HL-60 (cell line): ENCODE measurements at places on chromosomes 11 and 22.
A peak's percentile ranks its signal among the peaks of the same experiment; 100 is the strongest.

DNA sequence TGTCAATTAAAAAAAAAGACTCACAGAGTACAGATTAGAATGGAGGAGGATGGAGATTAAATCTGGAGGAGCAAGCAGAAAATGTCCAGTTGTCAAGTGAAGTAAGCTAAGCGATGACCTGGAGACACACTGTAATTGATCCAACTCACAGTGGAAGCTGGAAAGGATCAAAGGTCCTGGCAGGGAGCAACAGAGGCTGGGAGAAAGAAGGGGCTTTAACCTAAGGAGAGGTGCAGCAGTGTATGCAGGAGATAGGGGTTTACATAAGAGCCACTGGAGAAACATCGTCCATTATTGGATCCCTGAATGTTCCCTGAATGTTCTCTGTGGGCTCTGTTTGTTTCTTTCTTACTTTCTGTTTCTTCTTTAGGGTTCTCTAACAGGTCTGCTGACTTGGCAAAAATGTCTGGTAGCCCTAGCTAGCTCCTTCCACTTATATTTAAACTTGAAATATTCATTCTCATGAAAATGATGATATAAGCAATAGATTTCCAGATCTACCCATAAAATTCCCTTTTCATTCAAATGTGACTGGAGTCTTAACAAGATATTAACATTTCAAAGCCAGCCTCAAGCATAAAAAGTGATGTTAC is 30.1 kb upstream of the CAT start:
- no peak for DNase-seq

DNA sequence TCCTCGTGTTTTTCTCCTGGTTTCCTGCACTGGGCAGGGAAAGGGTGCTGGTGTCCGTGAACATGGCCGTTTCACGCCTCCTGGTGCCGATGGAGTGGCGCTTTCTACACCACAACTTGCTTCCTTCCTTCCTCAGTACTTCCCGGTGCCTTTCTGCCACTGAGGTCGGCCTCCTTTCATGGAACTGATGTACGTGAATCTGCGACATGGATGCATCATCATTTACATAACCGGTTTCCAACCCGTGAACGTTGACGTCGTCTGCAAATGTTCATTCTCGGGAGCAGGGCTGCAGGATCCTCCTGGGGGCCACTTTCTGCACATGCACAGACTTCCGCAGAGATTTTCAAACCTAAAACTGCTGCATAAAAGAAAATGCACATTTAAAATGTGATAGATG is 474.4 kb downstream of the BRD1 start:
- no peak for DNase-seq

DNA sequence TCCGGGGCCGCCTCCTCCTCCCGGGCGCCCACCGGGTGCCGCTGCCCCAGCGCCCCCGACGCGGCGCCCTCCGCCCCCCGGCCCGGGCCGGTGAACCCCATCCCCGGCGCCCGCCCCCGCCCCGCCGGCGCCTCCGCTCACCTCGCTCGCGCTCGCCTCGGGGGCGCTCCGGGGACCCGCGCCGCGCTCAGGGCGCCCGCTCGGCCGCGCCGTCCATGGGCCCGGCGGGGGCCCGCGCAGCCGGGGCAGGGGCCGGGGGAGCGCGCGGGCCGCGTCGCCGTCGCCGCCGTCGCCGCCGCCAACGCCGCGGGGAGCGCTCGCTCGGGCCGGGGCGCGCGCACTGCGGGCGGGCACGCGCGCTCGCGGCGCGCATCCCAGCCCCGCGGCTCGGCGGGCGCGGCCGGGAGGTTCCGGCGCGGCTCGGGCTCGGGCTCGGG is 293 bp downstream of the DUSP8 start:
- no peak for DNase-seq

- no peak for DNase-seq
Observed at GRCh38 chr11:45655012-45655283, 10.5 kb downstream of the CHST1 start.

- no peak for DNase-seq
Observed at GRCh38 chr22:20095521-20095920, 15.5 kb downstream of the DGCR8 start.

DNA sequence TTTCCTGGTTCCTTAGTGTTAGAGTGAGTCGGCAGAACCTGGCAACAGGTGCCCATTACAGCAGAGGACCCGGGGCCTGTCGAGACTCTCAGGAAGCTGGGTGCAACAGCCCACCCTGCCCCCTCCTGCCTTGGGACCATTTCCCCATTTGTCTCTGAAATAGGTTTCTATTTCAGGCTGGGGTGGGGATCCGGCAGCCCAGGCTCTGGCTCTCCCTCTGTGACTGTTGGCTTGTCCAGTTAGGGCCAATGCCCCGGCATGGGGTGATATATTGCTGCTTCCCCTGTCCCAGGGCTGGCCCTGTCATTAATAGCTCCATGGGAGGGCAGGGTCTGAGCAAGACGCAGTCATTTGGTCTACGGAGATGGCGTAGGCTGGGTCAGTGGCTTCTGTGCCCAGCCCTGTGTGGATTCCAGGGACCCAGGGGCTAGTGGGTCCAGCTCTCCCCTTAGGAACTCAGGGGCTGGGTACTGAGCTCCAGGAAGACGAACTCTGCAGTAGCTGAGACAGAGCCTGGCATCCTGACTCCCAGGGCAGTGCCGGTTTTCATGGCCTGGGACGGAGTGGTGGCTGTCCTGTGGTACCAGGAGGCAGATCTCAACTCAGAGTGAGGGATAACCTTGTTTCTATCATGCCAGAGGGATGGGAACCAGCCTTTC is 2.7 kb downstream of the P2RY6 start:
- DNase-seq: no peak

DNA sequence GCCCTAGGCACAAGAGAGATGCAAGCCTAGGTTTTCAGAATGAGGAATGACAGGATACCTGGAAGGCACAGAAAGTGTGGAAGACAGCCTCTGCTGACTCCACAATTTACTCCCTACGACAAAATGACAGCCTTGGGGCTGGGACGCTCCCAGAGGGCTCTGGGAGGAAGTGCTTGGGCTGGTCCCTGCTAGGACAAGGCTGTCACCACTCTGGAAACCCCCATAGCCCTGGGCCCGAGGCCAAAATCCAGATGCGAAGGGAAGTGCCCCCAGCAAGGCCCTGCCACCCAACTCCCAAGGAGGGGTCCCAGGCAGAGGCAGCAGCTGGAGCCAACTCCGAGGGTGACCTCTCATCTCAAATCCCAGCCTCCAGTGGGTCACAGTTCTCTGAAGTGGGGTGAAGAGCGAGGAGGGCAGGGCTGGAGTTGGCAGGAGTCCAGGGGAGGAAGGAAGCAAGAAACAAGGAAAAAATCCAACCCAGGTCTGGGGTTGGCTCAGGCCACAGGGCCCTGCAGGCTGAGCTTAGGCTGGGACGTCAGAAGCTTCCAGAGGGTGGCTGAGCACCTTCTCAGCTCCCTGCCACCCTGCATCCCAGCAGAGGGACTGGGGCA is 6.3 kb upstream of the CDC42EP2 start:
- DNase-seq: no peak

- peak; percentile 17 for DNase-seq
Observed at GRCh38 chr22:22748297-22748743, 103.9 kb downstream of the GGTLC2 start.

DNA sequence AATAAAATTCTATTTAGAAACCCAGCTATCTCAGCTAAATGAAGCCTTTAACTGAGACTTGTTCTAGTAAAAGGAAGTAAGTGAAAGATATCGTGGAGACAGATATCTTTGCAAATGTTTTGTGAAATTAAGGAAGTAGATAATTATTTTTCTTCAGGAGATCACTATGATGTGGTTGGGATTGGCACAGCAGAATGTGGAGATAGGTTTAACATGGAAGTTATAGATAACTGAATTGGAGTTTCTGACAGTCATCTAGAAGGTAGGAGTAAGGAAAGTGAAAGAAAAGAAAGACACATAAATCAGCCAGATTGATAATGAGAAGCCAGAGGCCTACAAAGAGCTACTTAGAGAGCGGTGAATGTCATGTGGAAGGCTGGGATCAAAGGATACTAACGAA is 4.7 kb upstream of the CASP5 start:
- DNase-seq: no peak

GRCh38 chr11:130710021-130710420 is 206.3 kb downstream of the SNX19 start:
- no peak for DNase-seq

GRCh38 chr22:49305966-49306631 is 521.6 kb downstream of the BRD1 start:
- no peak for DNase-seq

DNA sequence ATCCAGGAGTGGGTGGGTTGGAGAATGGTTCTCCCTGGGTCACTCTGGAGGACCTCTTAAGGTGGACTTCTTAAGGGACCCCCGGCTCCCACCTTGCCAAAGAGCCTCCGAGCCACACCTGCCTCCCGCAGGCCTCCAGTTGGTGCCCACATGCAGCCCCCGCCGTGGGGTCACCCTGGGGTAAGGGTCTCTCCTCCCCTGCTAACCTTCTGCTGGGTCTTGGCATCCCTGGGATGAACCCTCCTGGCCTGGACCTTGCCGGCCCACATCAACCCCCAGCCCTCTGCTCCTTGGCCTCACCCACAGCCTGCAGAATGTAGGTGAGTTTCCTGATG is 12.5 kb upstream of the MUC6 start:
- DNase-seq: no peak

DNA sequence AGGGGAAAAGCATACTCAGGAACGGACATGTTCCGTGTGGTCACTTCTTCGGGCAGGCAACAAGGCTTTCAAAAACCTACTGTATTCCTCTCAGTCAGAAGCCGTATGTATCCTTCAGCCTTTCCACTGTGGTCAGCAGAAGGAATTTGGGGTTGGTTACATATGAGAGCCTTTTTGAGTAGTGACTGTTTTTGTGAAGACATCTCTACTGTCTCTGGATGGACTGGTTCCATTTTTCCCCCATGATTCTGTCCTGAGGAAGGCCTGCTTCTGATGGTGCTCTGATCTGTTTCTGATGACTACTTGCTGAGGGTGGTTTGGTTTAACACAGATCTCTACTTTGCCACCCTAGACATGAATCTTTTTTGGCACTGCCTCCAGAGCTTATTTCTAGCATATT is 63.7 kb upstream of the HORMAD2 start:
- DNase-seq: no peak

- no peak for DNase-seq
Observed at GRCh38 chr22:27489178-27489675, 312.3 kb downstream of the MN1 start.

DNA sequence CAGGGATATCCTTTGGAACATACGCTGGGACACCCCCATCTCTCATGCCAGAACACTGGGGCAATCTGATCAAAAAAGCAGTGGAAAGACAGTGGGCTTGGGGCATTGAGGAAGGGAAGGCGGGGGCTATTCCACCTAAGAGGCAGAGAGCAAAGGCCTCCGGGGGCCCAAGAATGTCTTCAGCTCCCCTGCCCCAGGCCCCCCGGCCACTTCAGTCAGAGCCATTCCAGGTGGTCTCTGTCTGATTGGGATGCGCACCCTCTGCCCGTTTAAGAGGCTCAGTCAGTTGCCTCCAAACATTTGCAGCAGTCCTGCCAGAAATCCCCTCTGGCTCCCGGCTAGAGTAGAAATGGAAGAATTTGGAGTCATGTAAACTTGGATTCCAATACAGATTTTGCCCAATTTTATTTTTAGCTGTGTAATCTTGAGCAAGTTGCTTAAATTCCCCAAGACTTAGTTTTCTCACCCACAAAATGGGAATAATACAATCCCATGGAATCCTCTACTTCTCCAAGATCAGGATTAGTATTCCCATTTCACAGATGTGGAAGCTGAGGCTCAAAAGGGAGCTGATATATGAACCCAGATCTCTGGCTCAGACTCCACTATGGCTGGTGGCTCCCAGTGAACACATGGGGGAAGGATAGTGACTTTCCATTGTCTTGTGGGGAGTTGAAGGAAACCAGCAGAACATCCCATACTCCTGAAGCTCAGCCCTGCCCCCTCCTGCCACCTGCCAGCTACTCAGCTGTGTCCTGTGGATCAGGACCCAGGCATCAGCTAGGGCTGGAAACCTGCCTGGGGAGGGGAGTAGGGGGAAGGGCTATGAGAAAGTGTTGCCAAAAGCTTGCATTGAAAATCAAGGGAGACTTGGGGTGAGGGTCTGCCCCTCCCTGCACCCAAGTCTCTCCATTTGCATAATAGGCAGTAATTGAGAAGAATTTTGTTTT is 6.1 kb upstream of the WNT11 start:
- DNase-seq: no peak

DNA sequence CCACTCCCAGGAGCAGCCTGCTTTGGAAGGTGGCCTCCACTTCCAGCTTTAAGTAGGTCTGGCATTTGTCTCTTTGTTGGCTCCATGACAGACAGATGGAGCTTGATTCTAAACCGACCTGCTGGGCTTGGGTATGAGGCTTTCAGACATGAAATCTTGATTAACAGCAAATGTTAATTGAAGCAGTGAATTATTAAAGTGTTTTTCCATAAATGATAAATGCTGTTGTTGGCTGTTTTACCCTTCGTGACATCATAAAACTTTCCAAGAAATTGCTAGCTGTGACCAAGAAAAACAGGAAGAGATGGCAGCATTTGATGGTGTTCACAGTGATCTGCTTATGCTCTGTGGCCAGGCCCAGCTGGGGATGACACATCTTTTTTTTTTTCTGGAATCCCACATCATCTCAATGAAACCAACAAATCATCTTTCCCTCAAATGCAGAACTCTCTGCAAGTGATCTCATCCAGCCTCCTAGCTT is 66.1 kb downstream of the RBMXL2 start:
- no peak for DNase-seq

DNA sequence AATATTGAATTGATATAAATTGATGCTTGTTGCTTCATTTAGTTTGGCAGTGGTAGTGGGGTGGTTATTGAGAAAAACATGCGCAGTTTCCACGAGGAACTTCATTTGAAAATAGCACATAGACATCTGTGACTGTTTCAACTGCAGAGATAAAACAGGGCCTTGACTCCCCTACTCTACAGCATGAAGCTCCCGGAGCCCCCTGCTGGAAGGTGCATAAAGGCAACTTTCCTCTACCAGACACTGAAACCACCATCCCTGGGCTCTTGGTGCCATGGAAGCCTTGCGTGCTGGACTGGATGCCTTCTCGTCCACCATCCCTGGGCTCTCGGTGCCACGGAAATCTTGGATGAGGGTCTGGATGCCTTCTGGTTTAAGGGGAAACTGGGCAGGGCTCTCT is 195.9 kb downstream of the CSNK2A3 start:
- no peak for DNase-seq

- DNase-seq: peak; percentile 96
Observed at GRCh38 chr11:64331569-64332371, 8.2 kb upstream of the CCDC88B start.

DNA sequence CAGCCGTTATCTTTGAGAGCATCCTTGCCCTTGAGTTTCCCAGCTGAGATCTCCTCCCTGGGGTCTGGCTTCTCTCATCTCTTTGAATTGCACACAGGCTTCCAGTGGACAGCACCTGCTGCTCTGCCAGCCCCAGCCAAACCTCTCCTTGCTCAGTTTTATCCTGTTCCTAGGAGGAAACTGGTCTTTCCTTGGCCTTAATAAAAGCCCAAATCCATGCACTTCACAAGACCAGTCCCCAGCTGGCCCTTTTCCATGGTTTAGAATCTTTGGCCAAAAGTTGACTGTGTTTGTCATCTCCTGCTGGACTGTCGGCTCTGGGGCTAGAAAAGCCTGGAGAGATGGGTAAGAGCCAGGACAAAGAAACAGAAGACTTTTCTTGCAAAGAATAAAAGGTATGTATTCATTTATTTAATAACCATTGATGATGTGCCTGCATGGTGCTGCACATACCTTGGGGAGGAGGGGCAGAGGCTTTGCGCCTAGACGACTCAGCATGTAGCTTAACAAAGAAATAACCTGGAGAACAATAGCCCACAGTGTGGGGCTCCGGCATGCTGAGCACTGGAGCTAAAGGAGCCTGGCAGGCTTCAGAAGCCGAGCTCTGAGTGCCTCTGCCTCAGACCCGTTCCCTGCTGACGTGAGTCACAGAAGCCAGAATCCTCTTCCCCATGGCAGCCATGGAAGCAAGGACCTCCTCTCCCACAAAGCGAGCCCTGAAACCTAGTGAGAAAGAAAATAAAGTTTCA is 319.3 kb upstream of the B3GAT1 start:
- no peak for DNase-seq
